K562 (cell line): ENCODE measurements at places on chromosomes 7 and 10.

DNA sequence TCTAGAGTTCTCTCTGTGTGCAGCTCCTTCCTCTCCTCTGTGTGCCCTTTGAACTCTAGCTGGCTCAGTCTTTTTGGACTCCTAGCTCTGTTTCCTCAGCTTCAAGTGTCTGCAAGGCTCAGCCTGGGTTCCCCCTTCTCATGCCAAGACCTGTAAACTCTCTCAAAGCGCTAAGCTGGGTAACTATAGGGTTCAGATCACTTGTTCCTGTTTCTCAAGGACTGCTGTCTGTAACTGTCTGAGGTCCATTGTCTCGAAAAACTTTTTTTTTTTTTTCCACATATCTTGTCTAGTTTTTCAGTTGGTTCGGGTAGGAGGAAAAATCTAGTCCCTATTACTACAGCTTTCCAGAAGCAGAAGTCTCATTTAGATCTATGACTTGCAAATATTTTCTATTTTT lies 46.6 kb upstream of the PPP1R17 start:
- H3K27ac ChIP-seq = no peak overlapping the region
- DNase-seq = no peak
- H3K4me3 ChIP-seq = no peak overlapping the region
- H3K27me3 ChIP-seq = no peaks in the 10 kb centered on the region
- H3K36me3 ChIP-seq = no peaks in the 10 kb centered on the region
- H3K4me1 ChIP-seq = no peaks in the 10 kb centered on the region

DNA sequence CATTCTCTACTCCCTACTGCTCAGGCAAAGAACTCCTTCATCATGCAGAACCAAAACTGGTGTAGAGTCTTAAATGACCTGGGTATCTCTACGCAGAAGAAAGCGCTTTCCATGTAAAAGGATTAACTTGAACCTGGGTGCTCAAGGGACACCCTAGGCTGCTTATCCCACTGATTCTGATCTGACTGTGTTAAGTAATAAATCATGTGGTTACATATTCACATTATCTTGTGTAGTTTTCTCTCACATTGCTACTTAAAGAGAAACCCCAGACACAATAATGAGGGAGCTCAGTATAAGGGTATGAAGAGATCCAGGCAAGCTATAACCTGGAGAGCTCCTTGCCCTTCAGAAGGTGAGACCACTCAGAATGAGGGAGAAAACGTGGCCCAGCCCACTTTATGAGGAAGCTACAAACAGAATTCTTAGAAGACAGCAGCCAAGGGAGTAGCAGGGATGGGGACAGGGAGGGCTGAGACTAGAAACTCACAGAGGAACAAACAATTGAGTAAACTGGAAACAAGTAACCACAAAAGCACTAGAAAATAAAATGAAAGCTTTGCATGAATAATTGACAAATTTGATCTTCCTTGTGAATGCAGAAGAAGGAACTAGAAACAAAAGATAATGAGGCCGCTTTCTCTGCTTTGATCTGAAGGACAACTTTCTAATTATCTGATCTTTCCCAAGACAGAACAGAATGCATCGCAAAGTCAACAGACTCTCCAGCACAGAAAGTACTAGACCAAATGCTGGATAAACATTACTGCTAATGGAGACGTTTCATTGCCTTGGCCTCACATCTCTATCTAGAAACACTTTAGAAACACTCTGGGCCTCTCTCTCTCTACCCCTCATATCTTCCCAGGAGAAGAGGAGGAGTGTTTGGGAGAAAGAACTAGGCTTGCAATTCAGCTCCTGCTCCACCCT lies 76.1 kb downstream of the LRRC17 start:
- H3K36me3 ChIP-seq = peaks cover 19% of the 10 kb centered on the region
- H3K27ac ChIP-seq = peak overlapping the region; percentile 24; the same call in 2 of the 3 replicates
- H3K27me3 ChIP-seq = no peaks in the 10 kb centered on the region

DNA sequence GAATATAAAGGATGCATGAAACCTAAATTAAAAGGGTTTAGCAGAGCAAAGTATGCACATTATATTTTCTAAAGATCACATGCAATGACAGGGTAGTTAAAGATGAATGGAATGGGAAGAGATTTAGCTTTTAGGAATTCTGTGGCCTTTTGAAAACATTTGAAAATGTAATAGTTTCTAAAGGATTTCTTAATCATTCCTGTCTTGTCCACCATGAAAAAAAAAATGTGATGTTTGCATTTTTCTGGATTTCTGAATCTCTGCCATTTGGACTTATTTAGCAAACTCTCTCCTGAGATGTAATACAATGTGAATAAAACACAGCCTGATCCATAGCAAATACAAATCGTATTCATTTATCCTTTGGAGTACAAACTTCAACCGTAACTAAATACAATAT lies 126.6 kb upstream of the RAB11FIP2 start:
- H3K4me3 ChIP-seq = no peak overlapping the region
- H3K27ac ChIP-seq = no peak overlapping the region
- no peaks in the 10 kb centered on the region for H3K27me3 ChIP-seq
- no peaks in the 10 kb centered on the region for H3K4me1 ChIP-seq
- H3K36me3 ChIP-seq = no peaks in the 10 kb centered on the region

- no peaks in the 10 kb centered on the region for H3K36me3 ChIP-seq
- no peak overlapping the region for H3K4me3 ChIP-seq
- DNase-seq = no peak
- no peak overlapping the region for H3K27ac ChIP-seq
- no peaks in the 10 kb centered on the region for H3K4me1 ChIP-seq
These were observed 119.2 kb downstream of the MBL2 start for GRCh38 chr10:52653263-52653909.

- no peak for DNase-seq
- no peaks in the 10 kb centered on the region for H3K36me3 ChIP-seq
- H3K4me3 ChIP-seq = no peak overlapping the region
- H3K27ac ChIP-seq = no peak overlapping the region
These were observed 174.0 kb upstream of the NEBL start for GRCh38 chr10:21071001-21071673.

DNA sequence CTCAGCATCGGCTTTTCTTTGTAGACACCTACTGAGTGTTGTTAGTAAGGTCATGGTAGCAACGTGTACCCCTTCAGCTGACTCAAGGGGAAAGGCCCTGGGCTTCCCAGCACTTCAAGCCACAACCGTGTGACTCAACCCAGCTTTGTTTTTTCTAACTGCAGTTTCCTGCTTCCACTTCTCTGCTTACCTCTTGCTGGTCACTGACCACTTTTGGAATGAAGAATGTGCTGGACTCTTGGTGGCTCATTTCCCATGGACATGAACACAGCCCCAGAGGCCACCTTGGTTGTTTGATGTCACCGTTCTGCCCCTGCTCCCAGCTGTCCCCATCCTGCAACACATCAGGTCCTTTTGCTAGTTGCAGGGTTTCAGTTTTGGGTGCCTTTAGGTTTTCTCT lies 69.5 kb upstream of the ZNF438 start:
- no peak for DNase-seq
- no peak overlapping the region for H3K27ac ChIP-seq
- H3K36me3 ChIP-seq = no peaks in the 10 kb centered on the region
- H3K4me1 ChIP-seq = no peaks in the 10 kb centered on the region

DNA sequence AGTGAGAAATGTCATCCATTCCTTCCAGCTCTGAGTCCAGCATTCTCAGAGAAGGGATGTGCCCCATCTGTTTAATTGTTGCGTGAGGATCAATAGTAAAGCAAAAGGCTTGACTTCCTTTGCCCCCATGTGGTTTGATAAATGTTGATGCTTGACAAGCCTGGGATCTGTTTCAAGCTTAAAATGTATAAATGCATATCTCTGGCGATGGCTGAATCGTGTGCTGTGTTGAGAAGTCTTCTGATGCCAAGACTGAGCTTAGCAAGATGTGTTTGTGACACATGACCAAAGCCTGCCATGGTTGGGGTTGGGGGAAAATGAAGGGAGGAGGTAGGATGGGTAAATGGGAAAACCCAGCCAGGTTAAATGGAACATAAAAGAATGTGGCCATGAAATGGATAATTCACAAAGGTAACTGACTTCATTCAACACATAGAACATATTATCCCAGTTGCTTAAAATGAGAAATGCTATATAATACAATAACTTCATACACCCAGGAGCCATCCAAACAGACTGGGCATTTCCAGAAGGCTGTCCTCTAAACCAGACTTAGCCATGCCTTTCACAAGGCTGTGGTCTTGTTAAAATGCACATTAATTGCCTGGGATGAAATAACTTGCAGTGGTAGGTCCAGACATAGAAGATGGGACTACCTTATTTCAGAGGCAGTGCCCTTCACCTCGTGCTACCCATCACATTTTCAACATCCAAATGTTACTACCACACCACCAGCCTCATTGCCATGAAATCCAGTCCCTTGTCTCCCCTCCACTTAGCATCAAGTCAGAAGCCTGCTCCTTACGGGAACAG lies 147.3 kb upstream of the PDE1C start:
- no peak for DNase-seq
- peaks cover 5% of the 10 kb centered on the region; the same call in 1 of the 2 replicates for H3K27me3 ChIP-seq
- no peak overlapping the region for H3K4me3 ChIP-seq
- H3K4me1 ChIP-seq = no peaks in the 10 kb centered on the region
- no peak overlapping the region for H3K27ac ChIP-seq
- H3K36me3 ChIP-seq = no peaks in the 10 kb centered on the region

DNA sequence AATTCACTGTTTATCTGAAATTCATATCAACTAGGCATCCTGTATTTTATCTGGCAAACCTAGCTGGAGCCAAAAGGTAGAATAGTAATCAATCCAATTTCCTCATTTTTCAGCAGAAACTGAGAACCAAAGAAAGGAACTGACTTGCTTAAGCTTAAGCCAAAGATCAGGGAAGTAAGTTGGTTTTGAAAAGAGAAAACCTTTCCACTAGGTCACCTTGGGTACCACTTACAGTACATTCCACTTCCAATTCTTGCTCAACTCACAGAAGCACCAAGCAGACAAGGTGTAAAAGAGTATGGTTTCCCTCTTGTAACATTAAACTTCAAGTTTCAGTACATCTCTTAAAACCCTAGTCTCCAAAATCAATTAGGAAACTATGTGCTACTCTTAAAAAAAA lies 79.6 kb downstream of the ZFAND4 start:
- H3K4me1 ChIP-seq = peaks cover 5% of the 10 kb centered on the region; the same call in 1 of the 2 replicates
- no peak for DNase-seq
- no peak overlapping the region; the same call in 2 of the 3 replicates for H3K27ac ChIP-seq

DNA sequence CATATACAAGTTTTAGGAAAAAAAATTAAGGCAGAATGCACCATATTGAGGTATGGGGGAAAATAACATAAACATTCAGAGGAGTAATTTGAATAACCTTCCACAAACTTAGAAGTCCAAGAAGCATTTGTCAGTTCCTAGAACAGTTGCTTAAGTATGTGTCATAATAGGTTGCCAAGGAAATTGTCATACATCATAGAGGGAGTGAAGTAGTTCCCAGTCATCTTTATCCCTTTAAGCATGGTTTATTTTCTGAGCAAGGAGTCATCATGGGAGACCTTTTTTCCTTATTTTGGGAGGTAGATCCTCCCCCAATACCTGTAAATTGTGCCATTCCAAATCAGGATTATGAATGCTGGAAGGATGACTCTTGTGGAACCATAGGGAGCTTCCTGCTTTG lies at the start of gene SSMEM1:
TSS of gene SSMEM1 (plus strand) at position 219 of the 400 bp plus-strand sequence. CDS start at position 270, 51 bp downstream.
- peak; percentile 65 for DNase-seq
- H3K36me3 ChIP-seq = peaks cover 13% of the 10 kb centered on the region
- no peak within 1 kb of the TSS for H3K4me3 ChIP-seq
- peak within 1 kb of the TSS; percentile 42 for H3K27ac ChIP-seq
- H3K4me1 ChIP-seq = peaks cover 18% of the 10 kb centered on the region
- no peaks in the 10 kb centered on the region for H3K27me3 ChIP-seq

DNA sequence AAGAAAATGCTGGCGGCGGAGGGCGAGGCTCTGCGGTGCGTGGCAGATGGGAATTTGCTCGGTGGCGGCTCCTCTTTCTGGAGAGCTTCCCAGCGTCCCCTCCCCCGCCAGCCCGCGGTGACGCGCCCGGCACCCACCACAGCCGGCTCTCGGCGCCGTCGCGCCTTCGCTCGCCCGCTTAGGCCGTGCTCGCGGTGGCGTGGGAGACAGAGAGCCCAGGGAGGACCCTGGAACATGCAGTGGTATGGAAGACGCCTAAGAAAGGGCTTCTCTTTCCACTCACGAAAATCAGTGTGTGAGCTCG lies 576 bp upstream of the CSGALNACT2 start:
- H3K4me1 ChIP-seq = peaks cover 9% of the 10 kb centered on the region; the same call in 2 of the 3 replicates
- H3K27me3 ChIP-seq = peaks cover 6% of the 10 kb centered on the region; the same call in 2 of the 3 replicates
- H3K36me3 ChIP-seq = no peaks in the 10 kb centered on the region
- H3K4me3 ChIP-seq = peak overlapping the region; percentile 87
- DNase-seq = peak; percentile 61

DNA sequence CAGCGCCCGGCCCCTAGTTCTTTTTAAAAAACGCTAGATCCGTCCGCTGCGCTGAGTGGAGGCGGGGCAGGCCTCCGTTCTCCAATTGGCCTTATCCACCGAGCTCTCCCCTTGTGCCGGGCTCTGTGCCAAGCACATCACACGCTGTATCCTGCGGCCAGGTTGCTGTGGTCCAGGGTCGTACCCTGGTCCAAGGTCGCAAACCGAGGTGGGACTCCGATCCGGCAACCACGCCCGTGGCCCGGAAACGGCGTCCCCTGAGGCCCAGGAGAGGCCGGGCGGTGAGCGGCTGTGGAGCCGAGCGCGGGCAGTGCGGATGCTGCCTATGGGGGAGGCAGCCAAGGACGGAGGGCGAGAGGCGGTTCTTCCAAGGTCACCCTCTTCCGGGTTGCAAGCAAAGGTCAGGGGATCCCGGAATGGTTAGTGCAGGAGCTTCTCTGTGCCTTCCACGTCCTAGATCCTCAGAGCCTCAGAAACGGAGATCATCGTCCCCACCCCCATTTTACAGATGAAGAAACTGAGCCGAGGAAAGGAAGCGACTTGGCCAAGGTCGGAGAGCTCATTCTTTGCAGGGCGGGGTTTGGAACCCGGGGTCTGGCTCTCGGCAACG lies 72.4 kb upstream of the LRRC4 start:
- H3K27me3 ChIP-seq = peaks cover 3% of the 10 kb centered on the region; the same call in 1 of the 3 replicates
- H3K4me1 ChIP-seq = peaks cover 15% of the 10 kb centered on the region; the same call in 2 of the 3 replicates
- H3K4me3 ChIP-seq = no peak overlapping the region
- no peaks in the 10 kb centered on the region for H3K36me3 ChIP-seq

DNA sequence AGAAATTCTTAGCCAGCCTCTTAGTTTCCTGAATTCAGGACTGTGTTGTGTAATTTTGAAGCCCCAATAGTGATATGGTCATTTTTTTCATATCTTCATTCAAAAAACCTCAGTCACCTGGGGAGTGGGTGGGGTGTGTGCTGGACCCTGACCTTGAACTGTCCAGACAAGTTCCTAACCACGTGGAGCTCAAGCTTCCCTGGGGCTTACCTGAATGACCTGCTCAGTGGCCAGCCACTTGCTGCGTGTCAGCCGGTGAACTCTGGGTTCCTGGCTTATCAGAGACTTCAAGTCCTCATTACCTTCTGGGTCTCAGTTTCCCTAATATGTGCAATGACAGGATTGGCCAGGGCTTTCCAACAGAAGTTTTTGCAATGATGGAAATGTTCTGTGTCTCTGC lies 27.1 kb downstream of the MGMT start:
- H3K36me3 ChIP-seq = no peaks in the 10 kb centered on the region
- H3K4me1 ChIP-seq = no peaks in the 10 kb centered on the region
- no peak overlapping the region for H3K4me3 ChIP-seq
